Subcutaneous preadipocyte (primary cell): ENCODE measurements at places on chromosomes 3 and 15. TPM values are rescaled to one million over a fixed set of nuclear protein-coding genes. Genes with fewer than 3 reads are reported as not detected.

CYP8B1 gene
- total RNA-seq: not detected in 2 replicates

RASGRF1 gene
- not detected in 2 replicates for total RNA-seq

AADAC gene
- total RNA-seq: under 0.01 TPM in 1 of 2 replicates, not detected in the other

RAP2B gene
- 12.9 and 18.4 TPM in 2 replicates for total RNA-seq

TGM5 gene
- total RNA-seq: not detected in 2 replicates

ZNF385D gene
- 5.1 and 6.1 TPM in 2 replicates for total RNA-seq

ECE2 gene
- total RNA-seq: not detected in 2 replicates

ETFA gene
- 110 and 111 TPM in 2 replicates for total RNA-seq

GRAMD1C gene
- total RNA-seq: 0.73 and 1.8 TPM in 2 replicates

PLOD2 gene
- 75.0 and 87.6 TPM in 2 replicates for total RNA-seq
